ENCODE measurements at places on chromosomes 5 and 9.

DNA sequence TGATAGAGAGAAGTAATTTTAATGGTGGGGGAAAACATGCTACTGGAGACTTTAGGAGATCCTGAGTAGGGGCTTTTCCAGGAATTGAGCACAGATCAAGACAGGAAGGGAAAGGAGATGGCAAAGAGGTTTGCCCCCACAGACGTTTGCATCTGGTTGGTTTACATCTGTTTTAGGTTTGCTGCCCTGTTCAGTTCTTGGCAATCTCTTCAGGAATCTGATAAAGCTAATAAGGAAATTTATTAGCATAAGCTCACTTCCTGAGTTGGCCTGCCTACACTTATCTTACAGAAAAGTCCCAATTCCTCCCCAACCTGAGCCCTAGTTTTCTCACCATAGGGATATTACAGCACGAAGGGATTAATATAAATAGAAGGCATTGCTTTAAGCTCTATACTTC, 3.4 kb upstream of the CFAP95 start:
- no peak for DNase-seq

- no peak for DNase-seq
Measured at GRCh38 chr9:77495834-77496671, 152.1 kb downstream of the GNA14 start.

- DNase-seq, result no peak
Measured at GRCh38 chr5:58330781-58331180, 129.1 kb downstream of the PLK2 start.

DNA sequence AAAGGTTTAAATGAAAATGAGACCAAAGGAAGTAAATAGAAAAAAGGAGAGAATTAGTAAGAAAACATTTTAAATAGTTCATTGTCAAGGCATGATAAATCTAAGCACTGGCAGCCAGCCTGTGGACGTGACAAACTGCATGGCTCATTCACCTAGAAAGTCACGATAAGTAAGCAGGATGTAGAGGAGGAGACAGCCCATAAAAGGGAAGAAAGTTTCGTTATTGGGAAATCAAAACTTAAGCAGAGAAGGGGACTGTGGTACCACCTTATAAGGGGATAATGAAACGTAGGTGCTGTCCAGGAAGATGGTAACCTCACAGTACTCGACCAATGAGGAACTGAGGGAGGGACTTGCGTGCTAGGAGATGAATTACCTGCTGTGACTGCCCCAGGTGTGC, 494.5 kb upstream of the GRAMD2B start:
- no peak for DNase-seq

- no peak for DNase-seq
Measured at GRCh38 chr9:120928483-120929228, 2.1 kb upstream of the TRAF1 start.

GRCh38 chr5:32274548-32275395, 38.0 kb downstream of the MTMR12 start:
- no peak for DNase-seq

DNA sequence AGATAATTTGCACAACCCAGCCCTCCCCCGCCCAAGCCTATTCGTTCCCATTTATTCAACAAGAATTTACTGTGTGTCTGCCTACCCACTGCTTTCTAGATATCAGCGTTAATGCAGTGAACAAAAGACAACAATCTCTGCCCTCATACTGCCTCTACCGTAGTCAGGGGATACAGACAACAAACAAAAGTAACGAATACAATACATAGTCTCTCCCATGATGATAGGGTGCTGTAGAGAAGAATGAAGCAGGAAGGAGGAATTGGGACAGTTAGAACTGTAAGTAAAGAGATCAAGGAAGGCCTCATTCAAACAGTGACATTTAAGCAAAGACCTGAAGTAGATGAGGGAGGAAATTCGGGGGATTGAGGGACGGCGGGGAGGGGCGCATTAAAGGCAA, 1.7 kb downstream of the GFM2 start:
- DNase-seq, result no peak

DNA sequence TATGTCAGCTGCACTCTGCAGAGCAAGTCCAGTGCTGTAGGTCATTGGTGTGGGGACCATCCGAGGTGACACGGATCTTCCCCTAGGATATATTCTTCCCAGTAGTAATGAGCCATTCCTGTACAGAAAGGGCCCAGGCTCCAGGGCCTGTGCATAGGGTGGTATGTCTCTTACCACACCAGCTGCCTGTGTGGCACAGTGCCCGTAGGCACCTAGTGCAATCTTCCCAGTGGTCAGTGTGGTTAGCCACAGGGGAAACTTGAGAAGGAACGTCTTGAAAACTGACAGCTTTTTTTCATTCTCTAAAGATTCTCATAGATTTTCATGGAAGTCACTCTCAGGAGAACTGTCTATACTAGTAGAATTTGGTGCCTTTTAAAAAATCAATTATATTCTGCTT, 39.8 kb downstream of the CYSTM1 start:
- DNase-seq, result no peak

- DNase-seq, result no peak
Measured at GRCh38 chr5:163645421-163646416, 140.3 kb downstream of the MAT2B start.

GRCh38 chr5:89723907-89724306, 685.6 kb downstream of the CETN3 start:
- DNase-seq, result no peak

- no peak for DNase-seq
Measured at GRCh38 chr5:52024359-52024758, 641.1 kb downstream of the ISL1 start.

DNA sequence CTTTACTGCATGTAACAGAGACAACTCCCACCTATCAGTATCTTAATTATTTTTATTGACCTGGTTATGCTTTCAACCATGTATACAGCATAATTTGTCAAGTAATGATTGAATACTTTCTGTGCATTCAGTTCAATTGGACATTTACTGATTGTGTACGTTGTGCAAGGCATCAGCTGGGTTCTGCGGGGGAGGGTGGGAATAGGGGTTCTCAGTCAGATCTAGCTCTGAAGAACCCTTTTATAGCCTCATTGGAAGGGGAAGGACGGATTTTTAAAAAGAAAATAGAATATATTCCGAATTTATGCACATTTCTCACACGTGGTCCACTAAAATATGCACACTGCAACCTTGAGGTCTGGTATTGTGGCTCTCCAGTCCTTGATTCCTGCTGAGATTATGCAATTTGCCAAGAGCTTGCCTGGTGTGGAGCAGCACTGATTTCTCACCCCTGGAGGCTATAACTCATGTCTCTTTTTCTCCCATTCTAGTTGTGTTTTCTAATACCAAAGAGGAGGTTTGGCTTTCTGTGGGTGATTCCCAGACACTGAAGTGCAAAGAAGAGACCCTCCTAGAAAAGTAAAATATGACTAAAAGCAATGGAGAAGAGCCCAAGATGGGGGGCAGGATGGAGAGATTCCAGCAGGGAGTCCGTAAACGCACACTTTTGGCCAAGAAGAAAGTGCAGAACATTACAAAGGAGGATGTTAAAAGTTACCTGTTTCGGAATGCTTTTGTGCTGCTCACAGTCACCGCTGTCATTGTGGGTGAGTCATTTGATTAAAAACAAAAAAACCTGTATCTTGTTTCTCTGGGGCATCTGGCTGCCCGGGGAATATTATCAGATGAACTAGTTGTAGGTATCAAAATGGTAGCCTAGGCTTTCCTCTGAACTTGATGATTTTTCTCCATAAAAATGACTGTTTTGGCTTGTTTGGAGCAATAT, 1.7 kb downstream of the SLC1A3 start:
- DNase-seq, result no peak

- DNase-seq, result peak; percentile 24
Measured at GRCh38 chr9:109903515-109904138, 123.6 kb downstream of the PALM2AKAP2 start.

GRCh38 chr9:98892288-98892687, 51.4 kb upstream of the COL15A1 start:
- DNase-seq, result no peak

- no peak for DNase-seq
Measured at GRCh38 chr5:145979270-145980223, 43.2 kb downstream of the SH3RF2 start.

DNA sequence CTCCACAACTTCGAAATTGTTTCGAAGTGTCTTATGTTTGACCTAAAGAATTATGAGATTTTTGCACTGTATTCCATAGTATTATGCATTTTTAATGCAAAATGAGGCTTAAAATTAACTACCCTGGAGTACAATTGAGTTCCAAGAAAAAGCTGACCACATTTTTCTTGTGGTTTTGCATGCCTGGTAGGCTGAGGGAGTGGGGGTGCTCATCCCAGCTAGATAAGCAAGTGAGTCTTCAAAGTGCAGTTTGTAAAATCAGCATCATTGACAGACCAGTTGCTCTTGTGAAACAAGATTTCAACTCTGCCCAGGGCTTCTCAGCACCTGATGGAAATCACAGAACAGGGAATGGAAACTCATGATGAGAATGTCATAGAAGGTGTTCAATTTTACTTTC, 17.0 kb upstream of the NDUFS4 start:
- no peak for DNase-seq

DNA sequence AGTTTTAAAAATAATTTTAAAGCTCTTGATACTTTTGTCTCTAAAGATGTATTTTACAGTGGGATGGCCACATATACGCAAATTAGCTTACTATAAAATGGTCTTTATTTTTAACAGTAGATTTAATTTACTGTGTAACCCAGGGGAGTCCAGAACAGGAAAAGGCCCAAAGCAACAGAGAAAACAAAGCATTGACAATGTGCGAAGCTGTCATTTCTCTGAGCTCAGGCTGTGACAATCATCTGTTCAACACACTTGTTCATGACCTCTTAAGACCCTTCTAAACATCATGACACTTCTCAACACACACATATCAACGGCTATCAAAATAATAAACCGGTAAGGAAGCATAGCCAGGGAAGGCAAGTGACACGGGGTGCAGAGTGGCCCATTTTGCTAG, 499.6 kb upstream of the MPDZ start:
- DNase-seq, result no peak

DNA sequence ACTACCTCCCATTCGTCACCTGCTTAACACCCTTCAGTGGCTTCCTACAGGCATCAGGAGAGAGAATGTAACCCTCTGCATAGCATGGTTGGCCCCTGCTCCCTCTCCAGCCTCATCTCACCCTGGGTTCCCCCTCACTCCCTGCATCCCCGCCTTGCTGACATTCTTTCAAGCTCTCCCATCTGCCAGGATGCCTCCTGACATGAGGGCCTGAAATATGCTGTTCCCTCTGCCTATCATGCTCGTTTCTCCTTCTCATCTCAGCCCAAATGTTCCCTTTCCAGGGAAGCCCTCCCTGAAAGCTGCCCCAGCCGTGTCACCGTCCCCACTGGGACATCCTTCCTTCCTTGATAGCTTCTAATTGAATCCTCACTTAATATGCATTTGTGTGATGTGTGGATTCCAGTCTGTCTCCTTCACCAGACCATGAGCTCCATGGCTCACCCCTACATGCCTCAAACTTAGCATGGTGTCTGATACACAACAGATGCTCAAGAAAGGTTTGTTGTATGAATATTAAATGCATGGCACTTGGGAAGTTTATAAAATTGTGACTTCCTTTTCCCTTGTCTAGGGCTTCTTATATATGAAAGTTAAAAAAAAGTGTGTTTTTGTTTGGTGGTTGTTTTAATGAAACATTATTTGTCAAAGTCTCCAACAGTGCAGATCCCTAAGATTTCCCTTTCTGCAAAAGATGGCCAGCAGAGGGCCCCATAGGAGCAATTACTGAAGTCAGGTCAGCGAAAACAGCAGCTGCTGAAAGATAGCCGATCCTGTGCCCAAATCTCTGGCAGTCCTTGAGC, 7.3 kb upstream of the C5orf58 start:
- DNase-seq, result peak; percentile 33

DNA sequence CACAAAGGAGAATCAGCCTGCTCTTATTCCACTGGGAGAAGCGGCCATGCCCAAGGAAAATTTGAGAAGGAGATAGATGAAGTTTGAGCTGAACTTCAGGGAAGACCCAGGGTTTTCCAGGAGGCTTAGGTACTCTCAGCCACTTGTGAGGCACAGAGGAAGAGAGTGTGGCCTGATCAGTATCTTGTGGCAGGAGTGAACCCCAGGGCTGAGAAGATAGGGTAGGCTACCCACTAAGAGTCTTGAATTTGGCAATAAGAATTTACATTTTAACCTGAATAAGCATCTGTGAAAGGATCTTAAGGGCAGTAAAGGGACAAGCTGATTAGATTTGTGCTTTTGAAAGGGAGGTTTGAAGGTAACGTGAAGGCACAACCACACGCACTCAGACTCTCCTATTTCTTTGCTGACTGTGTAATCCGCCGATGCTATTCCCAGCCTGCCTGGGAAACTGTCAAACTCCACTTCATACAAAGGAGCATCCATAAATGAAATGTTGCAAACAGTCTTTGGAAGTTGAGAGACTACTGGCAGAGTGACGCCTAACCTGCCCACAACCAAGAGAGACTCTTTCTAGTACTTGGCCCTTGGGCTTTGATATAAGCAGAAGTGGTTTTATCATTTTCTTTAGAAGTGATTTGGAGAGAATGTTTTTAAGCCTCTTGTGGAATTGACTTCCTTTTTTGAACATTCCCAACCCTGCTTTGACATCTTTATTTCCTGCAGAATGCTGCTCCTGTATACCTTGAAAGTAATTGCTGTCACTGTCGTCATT, 108.2 kb upstream of the VCAN start:
- DNase-seq, result no peak

DNA sequence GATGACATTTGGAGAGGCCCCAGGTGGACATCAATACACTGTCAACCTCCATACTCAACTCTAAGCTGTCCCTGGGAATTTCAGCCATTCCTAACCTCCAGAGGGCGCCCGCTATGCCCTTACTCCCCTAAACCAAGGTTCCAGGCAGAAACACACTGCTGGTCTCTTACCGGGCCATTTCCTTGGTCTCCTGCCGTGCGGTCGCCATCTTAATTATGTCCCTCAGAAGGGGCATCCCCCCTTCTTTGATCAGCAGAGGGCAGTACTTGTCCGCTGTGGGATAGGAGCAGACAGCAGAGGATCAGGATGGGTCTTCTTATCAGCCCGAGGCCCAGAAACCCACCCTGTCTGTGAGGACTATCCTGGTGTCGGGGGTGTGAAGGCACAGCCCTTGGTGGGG, 9.3 kb upstream of the ZDHHC12 start:
- no peak for DNase-seq

GRCh38 chr5:148699028-148699427, 44.7 kb upstream of the HTR4 start:
- no peak for DNase-seq

DNA sequence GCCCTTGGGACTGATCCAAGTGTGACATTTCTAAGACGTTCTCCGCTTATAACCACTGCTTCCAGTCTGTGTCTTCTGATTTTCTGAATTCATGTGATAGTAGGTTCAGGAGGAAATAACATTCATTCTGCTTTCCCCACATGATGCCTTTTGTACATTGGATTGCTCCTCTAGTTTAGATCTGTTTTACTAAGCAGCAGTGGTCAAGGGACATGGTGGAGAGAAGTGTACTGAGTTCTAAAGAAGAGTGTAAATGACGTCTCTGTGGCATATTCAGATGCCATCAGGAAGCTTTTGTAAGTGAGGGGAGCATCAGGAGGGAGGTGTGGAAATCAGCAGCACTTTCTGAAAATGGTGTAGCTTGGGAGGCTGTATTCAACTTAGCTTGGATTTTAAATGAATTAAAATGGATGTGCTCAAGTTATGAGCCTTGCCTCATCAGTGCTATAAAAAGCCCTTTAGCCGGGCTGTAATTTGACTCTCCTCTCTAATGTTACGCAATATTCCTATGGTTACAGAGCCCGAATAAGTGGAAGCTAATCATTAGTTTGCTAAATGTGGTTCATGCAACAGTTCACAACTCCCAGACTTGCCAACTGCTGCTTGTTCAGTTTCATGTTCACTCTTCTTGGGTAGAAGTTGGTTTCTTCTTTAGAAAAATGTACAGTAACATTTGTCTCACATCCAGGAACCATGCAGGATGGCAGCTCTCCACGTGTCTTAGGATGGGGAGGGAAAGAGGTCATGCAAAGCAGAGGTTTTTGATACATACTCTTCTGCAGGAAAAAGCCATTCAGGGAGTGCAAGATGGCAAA, 281.3 kb downstream of the ARHGAP26 start:
- no peak for DNase-seq

Measured in thoracic aorta (tissue), 2 donors.